ENCODE measurements at places on chromosomes 3 and 15.

DNA sequence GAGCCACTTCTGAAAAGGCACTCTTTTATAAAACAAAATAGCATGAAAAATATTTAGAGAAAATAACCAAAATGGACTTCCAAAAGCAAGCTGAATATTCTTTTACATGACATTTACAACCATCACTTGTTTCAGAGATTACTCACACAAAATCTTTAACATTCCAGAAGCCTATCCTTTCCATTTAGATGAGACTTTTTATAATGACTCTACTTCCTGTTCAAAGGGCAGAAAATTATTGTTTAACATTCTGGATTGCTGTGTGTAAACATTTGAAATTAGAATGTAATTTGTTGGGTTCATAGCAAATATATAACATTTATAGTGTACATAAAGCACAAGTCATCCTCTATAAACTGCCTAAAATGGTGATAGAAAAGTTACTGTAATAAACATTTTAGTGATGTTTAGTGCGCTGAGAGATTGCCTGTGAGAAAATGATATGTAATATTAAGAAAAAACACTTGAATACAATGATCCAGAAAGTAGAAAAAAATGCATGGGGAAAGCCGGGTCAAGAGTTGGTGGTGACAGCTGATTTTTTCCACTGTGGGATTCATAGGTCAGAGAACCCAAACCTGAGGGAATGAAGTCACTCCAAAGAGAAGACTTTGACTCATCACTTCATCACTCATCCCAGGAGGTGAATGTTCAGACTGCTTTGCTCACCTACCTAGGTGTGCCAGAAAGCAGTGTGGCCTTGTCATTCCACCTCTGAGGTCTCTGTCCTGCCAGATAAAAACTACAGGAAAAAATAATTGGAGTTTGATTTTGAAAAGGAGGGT lies 305.8 kb downstream of the ARPP21 start:
- DNase-seq: no peak

DNA sequence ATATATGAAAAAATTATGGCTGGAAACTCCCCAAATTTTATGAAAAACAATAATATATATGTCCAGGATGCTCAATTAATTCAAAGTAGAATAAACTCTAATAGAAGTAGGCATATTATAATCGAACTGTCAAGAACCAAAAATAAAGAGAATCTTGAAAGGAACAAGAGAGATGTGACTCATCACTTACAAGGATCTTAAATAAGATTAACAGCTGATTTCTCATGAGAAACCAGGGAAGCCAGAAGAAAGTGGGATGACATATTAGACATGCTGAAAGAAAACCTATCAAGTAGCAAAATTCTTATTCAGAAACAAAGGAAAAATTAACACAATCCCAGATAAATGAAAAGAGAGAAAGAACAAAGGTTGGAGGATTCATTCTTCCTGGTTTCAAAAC lies 66.8 kb downstream of the FAIM start:
- no peak for DNase-seq

DNA sequence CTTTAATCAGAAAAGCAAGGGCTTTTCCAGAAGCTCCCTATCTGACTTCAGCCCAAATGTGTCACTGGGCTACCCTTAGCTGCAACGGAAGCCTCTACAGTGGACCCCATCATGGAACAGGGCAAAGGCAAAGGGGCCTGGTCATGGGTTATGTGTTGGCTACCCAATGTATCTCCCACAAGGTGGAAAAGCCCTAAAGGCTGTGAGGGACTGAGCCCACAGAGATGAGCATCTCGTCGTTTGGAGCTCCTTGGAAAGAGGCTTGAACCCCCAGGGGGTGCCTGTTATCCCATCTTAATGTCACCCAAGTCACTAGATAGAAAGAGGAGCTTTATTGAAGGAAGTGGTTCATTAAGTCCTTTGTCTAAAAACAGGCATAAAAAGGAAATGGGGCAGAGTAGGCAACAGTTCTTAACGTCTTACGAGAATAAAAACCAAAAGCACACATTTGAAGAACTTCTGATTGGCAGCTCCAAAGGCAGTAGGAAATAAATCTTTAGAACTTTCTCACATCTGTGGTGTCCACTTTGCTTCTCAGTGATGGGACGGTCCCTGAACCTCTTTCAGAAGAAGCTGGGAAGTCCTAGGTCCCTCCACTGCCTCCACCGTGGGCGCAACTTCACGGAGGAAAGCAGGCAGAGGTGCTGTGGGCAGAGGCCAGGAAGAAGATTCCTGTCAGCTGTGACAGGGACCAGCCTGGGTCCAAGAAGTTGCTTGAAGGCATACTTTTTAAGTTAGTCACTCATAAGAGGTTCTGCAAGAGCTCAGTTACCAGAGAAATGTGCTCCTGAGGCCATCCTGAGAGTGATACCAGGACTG lies 93.7 kb downstream of the MYLK start:
- DNase-seq: no peak

DNA sequence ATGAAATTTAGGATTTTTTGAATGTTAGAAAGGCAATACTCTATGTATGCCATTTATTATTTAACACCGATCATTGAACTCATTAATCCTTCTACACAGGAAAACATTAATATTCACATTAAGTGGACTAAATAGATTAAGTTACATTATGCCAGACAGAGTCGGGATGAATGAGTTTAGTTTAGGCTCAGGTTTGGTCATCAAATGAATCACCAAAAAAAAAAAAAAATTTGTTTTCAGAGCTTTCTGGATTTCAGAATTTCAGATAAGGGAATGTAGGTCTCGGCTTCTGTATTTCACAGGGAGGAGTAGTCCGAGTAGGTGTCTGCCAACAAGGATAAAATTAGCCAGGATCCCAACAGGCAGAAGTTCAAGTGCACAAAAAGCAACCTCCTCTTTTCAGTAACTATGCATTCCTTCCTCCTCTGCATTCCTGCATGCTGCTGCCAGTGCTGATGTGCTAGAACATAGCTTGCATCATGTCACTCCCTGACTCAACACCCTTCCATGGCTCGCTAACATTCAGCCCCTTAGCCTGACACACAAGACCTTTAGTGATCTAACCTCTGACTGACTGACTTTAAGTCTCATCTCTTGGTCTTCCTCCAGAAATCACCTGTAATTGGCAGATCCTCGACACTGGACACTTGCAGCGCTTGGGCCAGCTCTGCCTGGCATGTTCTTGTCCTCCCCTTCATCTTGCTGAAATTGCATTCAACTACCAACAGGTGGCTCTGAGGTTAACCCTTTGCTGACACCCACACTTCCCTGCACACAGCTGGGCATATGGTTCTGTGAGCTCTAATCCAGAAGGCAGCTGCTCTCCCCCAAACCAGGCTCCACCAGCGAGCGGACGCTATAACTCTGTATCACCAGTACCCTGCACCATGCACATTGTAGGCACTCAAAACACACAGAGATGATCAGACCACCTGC lies 145.4 kb upstream of the PROK2 start:
- DNase-seq: no peak

DNA sequence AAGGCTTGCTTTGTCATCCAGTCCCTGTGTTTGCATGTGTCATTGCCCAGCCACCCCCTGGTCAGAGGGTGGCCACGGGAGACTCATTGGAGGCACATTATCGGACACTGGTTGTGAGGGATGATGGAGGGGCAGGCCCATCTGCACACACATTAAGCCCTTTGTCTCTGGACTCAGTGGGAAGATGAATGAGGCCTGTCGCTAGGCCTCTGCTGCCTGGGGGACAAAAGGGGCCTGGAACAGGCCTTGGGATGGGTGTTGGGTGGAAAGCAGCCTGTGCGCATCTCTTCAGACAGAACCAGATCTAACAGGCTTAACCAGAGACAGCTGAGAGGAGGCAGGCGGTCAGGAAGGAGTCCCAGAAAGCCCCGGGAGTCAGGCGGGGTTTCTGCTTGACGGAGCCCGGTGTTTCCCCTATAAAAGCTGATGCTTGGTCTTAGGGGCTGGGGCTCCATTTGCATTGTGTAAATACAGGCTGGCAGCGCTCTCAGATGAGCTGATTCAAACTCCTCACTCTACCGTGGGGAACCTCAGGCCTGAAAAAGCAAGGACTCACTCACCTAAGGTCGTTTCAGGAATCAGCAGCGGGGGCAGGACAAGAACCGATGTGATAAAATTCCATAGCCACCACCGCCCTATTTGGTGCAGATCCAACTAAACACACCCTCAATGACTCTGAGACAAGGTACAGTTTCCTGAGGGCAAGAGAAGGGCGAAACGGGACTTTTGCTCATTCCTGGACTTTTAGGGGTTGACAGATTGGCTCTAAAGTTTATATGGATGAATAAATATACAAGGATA lies 17.1 kb upstream of the SKIC8 start:
- no peak for DNase-seq

Data from RPMI8226 (cell line).